IPS DF 19.7 (cell line): ENCODE measurements at places on chromosomes 13 and 19.

DNA sequence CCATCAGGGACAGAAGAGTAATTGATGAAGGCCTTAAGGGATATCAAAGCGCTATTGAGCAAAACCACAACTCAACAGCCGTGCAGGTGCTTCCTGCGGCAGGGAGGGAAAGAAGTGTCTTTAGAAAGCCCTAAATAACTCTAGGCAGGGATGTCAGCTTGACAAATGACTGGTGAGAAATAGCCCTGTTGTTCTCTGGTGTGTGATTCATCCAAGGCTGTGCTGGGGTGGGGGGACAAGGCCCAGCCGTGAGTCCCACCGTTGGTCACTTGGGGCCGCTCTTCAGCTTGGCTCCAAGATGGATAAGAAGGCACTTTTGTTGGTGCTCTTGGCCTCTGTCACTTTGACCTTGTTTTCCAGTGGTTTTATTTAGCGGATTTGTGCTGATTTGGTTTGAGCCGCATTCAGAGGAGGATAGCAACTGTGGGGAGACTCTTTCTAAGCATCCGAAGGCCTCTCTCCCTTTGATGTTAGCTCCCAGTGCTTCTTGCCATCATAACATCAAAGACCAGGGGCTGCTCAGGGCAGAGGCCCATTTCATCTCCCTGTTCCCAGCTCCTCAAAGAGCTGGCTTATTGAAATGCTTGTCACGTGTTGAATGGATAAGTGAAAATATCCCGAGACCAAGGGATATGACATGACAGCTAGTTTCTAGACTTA, 130.3 kb upstream of the SERP2 start:
- DNase-seq = peak; percentile 28

DNA sequence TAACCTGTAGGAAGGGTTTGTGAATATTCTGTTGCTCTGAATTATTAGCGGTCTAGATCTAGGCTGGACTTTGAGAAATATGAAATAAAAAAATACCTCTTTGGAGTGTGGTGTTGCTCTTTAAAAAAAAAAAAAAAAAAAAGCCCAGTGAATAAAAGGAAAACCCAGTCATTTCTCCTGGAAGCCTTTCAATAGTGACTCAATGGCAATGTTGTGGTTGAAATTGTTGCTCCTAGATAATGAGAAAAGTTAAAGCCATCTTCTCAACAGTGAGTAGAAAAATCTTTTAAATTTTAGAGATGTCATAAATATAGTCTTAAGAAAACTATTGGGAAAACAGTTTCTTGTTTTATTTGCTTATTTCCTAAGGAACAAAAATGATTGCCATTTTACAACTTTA, 135.3 kb downstream of the RFC3 start:
- no peak for DNase-seq

DNA sequence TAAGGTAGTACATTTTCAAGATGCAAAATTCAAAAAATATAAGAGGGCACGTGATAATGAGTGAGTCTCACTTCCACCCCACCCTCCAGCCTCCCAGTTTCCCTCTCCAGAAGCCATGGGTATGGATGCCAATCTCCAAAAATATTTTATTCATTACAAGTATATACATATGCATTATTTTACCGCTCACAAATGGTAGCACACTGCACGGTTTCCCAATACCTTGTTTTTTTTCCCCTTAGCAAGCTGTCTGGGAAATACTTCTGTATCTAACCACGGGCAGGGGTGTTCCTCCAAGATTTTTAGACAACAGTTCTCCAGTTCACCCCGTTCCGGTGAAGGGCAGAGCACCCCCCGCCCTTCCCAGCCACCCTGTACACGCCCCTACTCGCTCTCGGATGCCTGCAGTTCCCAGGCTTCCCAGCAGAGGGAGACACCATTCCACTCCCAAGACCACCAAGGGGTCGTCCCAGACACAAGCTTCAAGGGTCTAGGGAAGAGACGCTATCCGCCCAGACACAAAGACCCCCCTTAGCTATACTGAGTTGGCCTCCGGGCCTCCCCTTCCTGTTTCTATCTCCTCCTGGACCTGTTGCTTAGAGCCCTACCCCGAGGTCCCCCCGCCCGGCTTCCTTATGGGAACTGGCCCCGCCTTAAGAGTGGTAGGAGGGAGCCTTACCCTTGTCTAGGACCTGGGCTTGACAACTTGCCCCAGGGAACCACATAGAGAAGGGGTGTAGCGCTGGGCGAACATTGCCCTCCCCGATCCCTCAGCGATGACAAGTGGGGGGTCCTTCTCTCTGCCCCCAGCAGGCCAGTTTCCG, 1.1 kb upstream of the FXYD3 start:
- peak; percentile 63 for DNase-seq

DNA sequence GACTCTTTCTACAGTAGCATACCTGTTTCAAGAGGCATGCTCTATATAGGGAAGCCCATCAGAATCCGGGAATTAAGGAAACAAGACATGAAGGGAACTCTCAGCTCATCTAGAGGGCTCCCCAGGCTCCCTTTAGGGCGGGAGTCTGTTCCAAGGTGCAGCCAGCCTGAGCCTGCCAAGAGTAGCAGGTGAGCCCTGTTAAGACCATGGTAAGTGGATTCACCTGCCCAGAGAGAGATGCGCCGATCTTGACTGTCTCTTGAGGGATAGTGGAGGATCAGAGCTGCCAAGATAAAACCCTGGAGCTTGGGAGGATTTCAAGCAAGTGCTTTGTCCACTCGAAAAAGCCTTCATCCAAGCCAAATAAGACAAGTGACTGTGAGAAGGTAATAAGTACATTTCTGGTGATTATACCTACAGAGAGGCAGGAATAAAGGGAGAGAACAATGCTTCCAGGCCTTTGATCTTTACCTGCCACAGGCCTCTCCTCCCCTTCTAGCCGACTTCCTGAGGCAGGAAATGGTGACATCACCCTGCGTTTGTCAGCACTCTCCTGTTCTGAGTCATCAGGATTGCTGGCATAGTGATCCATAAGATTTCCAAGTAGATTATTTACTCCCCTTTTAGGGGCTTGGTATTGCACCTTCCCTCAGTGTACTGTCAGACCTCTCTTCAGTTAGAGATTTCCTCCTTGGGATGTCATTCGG, 31.5 kb downstream of the KLF5 start:
- DNase-seq = peak; percentile 72

GRCh38 chr13:73166204-73166603, 107.4 kb downstream of the KLF5 start:
- no peak for DNase-seq

DNA sequence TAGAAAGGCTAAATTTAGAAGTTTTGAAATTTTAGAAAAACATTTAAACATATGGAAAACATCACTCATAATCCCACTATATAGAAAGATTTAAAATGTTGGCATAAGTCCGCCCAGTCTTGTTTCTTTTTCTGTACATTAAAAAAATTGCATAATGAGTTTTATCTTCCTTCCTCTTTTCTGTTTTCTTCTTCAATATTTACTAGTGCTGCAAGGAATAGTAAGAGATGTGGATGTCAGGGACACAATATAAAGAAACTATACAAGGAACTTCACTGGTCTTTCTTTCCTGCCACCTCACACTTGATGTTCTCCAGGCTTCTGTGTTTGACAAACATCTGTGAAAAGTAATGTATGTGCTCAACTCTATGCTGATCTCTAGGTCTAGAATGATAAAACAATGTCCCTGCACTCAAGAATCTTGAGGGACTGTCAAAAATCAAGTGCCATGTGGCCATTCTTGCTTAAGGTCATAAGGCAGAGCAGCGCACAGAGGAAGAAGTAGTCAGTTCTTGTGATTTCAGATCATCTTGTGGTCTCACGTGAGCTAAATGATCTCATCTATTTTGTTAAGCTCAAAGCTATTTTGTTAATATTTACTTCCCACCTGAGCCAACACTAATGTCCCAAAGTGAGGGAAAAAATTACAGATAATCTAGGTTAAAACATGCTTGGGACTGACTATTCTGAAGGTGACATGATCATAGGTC, 186.9 kb upstream of the OBI1 start:
- DNase-seq = no peak

- DNase-seq = no peak
Measured at GRCh38 chr13:44107357-44108121, 227.8 kb downstream of the LACC1 start.

GRCh38 chr13:98299235-98299965, 122.3 kb upstream of the RNF113B start:
- DNase-seq = no peak
